ENCODE measurements at places on chromosomes 6 and 20.

GRCh38 chr6:105994118-105994590 is 92.0 kb upstream of the PRDM1 start:
- DNase-seq: peak; percentile 60

- DNase-seq: peak; percentile 85
Observed at GRCh38 chr6:27894839-27895762, 17.1 kb downstream of the OR2B2 start.

DNA sequence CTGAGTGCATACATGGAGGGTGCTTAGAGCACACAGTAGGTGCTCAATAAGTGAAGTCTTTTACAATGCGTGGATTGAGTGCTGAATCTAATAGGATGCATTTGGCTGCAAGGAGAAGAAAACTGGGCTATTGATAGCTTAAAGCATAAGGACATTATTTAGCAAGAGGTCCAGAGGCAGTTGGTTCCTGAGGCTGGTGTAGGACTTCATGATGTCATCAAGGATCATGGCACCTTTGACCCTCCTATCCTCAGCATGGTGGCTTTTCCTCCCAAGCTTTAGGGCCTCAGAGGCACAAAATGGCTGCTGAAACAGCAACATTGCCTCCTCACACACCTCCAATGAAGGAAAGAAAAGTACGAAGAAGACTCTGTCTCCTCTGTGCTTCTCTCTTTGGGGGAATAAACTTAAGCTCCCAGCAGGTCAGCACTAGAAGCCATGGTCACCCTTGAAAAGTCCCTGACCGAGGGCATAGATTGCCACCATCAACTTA is 3.1 kb upstream of the PREX1 start:
- no peak for DNase-seq

DNA sequence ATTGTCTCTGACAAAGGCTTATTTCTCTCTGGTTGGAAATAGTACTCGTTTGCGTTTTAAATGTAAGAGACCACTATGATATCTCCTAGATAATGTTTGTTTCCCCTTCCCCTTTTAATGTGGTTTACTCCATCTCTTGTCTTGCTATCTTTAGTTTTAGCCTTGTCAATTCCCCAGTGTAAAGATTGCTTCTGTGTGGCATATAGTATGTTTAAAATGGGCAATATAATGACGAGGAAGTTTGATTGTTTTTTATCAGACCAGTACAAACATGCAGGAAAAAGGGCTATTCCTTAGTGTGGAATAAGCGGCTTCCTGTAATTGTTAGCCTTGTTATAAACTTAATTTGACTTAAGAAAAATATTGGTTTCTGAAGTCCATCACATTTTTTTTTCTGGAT is 3.1 kb downstream of the QKI start:
- DNase-seq: no peak

- DNase-seq: no peak
Observed at GRCh38 chr6:139271056-139271455, 20.7 kb downstream of the TXLNB start.

GRCh38 chr20:14193885-14194284 is 143.5 kb downstream of the FLRT3 start:
- DNase-seq: no peak

DNA sequence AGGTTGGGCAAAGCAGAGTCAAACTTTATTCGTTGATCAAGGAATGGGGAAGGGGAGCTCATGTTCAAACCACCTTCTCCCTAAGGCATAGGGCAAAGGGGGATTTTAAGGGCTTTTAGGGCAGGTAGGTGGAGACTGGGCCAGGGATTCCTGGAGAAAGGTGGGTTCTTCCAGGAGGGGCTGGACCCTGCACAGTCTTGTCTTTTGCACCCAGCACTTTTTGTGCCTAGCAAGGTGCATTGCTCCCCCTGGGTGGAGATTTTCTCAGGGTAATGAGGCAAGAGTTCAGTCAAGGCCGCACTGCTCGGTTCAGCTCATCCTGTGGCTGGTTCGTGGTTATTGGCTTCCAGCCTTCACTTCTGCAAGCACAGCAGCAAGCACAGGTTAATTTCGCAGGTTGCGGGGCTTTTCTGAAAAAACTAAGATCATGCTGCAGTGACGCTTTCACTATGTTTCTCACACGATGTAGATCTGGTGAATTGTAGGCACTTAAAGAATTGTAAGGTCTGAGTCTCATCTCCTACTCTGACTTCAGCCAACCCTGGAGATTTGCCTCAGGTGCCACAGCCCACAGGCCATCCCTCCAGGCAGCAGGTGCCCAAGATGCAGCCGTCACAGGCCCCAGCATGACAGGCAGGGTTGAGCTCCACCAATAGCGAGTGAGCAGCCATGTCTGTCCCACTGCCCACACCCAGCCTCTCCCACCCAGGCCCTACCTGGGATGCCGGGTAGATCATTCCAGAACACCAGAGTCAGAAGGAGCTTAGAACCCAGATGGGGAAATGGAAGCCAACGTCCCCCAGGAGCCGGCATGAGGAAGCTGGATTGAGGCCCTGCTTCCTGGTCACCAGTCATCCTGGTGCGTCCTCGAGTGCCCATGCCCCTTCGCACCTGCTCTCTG is 37.1 kb downstream of the SUN5 start:
- no peak for DNase-seq

DNA sequence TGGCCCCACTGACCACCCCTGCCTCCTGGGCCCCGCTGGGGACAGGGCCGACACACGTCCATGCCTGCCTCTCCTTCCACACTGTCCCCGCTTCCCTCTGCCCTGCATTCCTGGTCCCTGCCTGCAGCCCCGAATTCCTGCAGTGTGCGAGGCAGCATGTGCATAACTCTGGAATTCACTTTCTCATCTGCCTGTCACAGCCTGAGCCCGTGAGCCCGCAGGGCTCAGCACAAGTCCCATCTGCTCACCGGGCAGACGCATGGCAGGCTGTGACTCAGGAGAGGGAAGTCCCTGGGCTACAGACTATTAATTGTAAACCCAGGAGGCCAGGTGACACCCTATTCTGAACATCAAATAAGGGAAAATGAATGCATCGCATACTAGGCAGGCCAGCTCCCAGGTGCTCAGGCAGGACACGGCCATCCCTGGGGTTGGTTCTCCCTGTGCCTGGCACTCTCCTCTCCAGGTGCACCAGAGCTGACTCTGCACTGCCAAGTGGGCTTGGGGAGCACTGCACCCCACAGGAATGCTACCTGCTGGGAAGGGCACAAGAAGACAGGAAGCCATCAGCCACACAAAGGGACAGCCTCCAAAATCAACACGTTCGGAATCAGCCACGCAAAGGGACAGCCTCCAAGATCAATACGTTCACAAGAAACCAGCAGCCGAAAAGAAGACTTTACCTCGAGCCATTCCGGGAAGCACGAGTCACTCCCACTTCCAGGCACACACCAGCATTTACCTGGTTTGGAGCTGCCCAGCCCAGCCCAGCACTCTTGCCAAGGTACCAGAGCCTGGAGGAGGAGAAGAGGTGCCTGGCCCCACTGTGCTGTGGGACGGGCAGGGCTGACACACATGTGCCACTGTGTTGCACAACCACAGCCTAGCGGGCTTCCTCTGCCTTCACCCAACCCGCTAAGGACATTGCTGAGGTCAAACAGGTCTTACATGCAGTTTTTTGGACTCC is 65.9 kb downstream of the DLL1 start:
- DNase-seq: no peak

GRCh38 chr6:43971776-43972126 is 155.5 kb downstream of the MRPL14 start:
- DNase-seq: no peak

GRCh38 chr20:35306931-35307517 is 14.8 kb upstream of the FAM83C start:
- peak; percentile 18 for DNase-seq

GRCh38 chr20:35939264-35939663 is 15.0 kb downstream of the SCAND1 start:
- DNase-seq: no peak

GRCh38 chr20:10558635-10559187 is 115.1 kb downstream of the JAG1 start:
- no peak for DNase-seq

Data from MM.1S (cell line).